ENCODE measurements at places on chromosomes 16 and 17.

DNA sequence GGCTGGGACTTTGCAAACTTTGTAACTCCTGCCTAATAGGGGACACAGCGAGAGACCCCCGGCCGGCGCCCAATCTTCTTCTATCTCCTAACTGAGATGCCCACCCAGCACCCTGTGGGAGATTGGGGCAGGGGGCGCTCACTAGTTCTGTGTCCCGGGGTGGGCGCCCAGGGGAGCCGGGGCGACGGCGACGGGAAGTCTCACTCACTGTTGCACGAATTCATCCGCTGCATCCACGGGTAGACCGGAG is 3.9 kb upstream of the HOXB5 start:
- no peak for DNase-seq

GRCh38 chr17:50064253-50065001 is 8.5 kb downstream of the ITGA3 start:
- peak; percentile 78 for DNase-seq

DNA sequence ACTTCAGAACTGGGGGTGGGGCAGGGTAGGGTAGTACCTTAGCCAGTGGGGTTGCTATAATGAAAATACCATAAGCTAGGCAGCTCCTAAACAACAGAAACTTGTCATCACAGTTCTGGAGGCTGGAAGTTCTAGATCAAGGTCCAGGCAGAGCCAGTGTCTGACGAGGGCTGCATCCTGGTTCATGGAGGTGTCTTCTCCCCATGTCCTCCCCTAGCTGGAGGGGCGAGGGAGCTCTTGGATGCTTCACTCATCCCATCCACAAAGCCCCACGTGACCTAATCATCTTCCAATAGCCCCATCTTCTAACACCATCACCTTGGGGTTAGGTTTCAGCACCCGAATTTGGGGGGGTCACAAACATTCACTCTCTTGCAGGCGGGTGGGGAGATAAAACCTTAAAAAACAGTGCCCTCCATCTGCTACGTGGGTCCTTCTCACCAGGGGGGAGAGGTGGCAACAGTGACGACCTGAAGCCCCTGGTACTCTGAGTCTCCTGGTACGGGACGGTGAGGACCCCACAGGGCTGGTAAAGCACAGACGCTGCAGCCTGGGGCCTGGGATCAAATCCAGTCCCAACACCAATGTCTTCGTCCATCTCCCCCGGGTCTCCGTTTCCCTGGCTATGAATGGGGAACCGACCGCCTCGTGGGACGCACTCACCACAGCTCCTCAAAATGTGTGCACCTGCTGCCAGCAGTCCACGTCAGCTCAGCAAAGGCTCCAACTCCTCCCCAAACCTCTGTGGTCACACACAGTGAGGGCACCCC is 22.8 kb downstream of the RAB40B start:
- DNase-seq, result no peak

- DNase-seq, result peak; percentile 89
These were observed at the start of gene VPS25 for GRCh38 chr17:42773290-42774035. Gene VPS25, plus strand, starts transcription at chr17:42773449. Its CDS starts 27 bp downstream, at chr17:42773476.

- no peak for DNase-seq
These were observed 156.1 kb upstream of the CACNG5 start for GRCh38 chr17:66678827-66679226.

DNA sequence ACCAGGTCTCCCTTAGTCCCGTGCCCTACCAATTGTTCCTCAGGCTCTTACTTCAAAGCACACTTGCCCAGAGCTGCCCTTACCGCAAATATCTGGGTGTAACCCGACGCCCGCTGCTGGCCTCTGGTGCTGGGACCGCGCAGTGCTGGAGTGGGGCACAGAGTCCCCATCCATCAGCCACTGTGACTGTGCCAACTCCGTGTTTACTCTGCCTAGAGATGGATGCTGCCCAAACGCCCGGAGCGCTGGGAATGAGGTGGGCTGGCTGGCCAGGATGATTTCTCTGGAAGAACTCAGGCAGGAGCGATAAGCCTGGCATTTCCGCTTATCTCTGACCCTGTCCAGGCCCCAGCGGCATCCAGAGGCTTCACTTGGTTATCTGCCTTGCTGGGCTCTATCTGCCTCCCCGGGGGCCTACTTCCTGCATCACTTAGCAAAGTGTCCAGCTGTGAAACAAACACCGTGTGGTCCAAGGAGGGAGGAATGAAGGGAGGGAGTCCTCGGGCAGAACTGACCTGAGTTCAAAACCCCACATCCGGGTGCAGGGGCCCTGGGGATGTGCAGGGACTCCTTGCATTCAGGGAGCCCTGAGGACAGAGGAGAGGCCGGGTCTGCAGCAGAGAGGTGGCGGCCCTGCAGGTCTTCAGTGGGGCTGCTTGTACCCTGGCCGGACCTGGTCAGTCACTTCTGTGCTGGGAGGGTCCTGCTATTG is 9.4 kb upstream of the MYLK3 start:
- no peak for DNase-seq

GRCh38 chr16:25580041-25580440 is 111.7 kb upstream of the HS3ST4 start:
- DNase-seq, result no peak

GRCh38 chr16:25158401-25158800 is 46.9 kb downstream of the LCMT1 start:
- DNase-seq, result no peak

Data from suppressor macrophage treated with lipopolysaccharide for 4 hours (primary cell).